Ovary (tissue), 10 donors: ENCODE measurements at places on chromosomes 2 and 18. TPM values are rescaled to one million over a fixed set of nuclear protein-coding genes. Genes with fewer than 3 reads are reported as not detected.
A peak's percentile ranks its signal among the peaks of the same experiment; 100 is the strongest.

DNA sequence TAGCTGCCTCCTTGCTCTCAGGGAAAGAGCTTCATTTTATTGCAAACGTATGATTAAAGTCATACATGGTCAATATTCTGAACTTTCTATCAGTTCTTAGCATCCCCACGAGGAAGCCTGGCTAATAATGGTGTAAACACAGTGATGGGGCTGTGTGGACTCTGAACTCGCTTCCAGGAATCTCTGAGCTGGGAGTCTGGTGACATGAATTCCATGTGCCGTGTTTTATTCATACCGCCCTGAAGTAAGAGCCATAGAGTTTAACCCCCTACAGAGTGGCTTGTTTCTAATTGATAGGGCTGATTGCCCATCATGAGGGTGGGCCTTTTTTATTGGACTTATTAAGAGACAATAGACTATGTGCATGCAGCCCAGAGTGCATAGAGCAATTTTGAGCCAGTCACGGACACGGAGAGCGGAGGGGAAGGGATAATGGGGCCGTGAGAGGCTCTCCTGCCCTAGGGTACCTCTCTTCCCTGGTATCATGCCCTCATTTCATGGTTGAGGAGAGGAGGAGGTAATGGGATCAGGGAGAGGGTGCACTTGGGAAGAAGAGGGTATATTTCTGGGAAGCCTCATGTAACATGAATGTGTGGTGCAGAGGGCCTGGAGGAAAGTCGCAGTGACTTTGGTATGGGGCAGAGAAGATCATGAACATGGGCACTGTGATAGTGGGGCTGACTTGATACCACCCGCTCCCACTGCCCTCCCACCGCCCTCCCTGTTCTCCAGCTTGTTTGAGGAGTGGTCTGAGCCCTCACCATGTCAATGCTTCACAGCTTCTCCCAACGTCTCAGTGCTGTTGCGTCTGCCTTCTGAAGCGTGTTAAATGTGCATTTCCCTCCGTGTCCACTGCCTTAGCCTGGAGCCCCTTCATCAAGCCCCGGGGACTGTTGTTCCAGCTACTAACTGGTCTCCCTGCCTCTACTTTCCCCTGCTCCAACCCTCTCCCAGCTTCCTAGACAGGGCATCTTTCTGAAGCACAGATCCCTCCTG, 73.2 kb downstream of the IL1R2 start:
- DNase-seq: no peak

CDC42EP3 gene
- total RNA-seq: 20.3 TPM

DNA sequence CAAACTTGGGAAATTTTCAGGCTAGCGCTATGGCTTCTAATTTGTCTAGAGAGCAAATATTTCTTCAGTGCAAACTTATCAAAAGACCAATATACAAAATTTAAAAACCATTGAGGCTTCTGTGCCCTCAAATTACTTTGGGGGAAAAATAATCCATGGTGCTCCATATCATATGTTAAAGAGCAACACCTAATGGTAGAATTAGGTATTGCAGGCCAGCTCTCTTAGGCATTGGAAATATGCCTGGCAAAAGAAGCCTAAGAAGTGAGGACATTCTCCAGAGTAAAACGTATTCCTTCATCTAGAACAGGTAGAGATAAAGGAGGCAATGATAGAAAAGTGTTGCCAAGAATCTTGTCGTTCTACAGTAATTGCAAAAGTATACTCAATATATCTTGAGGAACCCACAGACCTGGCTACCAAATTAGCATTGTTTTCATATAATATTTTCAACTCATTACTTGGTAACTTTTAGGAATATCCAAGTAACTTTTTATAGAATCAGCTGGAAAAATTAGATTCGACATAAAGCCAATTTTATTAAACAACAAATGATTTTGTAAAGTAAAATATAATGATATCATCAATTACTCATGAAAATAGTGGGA, 401.1 kb downstream of the BCL11A start:
- no peak for DNase-seq

CCL20 gene
- total RNA-seq: not detected

DNA sequence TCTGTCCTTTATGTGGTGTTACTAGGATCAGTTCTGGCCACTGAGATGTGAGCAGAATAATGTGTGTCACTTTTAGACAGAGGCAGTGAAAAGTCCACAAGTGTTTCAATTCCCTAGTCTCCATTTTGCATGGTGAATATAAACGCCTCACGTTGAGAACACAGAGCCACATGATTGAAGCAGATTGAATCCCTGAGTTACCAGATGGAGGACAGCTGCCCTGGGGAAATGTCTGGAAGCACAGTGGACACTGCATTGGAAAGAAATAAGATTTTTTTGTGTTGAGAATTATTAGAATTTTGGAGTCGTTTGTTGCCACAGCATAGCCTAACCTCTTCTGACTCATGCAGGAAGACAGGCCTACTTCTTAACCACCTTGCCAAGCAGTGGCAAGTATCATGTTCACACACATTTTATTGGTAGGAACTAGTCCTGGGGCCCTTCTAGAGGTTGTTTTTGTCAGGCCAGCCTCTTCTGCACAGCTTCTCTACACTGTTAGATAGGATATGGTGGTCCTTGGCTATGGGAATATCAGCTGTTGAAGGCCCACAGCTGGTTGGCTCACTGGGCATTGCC, 188.6 kb downstream of the TMEM182 start:
- DNase-seq: no peak

DNA sequence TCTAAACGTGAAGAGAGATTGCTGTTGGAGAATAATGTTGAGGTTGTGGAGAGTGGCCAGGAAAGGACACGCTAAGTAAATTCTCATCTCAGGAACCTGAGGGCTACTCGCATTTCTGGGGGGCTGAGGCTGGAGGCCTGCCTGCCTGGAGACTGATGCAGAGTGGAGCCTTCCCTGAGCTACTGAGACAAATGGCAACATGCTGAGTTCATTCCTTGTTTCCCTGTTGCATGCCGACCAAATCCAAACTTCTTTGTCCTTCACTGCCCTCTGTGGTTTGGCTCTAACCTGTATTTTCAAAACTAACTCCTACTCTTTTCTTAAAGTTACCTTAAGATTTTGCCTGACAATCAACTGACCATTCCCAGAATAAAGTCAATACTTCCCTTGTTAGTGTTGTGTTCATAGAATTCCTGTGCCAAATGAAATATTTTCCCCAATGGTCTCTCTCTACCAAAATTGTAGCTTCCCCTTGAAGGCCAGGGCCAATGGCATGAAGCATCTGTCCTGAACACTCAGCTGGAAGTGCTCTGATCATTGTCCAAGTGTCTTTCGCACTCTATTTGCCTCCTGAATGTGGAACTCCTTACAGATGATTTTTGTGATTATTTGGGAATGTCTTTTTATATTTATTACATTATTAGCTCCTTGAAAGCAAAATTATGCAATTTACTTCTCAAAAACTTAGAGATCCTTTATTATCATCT, 1085.6 kb downstream of the SOCS6 start:
- DNase-seq: no peak

PROC gene
- total RNA-seq: 1.1 TPM

GRCh38 chr2:98972582-98973167, 36.6 kb upstream of the CRACDL start:
- no peak for DNase-seq

GRCh38 chr2:66691031-66691965, 256.4 kb downstream of the MEIS1 start:
- DNase-seq: no peak

STEAP3 gene
- 12.4 TPM for total RNA-seq

FECH gene
- total RNA-seq: 19.3 TPM

- DNase-seq: no peak
These were observed 149.9 kb downstream of the GFPT1 start for GRCh38 chr2:69237070-69237670.

DNA sequence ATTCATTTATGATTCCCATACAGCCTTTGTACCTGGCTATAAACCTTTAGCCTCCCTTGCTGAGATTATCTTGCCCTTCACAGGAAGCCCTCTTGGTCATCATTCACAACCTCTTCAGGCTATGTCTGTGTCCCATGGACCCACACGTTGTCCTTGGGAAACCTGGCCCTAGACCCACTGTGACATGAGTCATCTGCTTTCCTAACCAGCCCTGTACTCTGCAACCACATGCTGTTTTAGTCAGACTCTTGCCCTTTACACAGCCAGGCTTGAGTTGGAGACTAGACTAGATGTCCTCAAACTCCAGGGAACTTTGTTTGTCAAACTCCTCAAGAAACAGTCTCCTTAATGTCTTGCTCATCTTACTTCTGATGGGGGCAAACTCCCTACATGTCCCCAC, 229.3 kb upstream of the ZSWIM2 start:
- DNase-seq: no peak

DNA sequence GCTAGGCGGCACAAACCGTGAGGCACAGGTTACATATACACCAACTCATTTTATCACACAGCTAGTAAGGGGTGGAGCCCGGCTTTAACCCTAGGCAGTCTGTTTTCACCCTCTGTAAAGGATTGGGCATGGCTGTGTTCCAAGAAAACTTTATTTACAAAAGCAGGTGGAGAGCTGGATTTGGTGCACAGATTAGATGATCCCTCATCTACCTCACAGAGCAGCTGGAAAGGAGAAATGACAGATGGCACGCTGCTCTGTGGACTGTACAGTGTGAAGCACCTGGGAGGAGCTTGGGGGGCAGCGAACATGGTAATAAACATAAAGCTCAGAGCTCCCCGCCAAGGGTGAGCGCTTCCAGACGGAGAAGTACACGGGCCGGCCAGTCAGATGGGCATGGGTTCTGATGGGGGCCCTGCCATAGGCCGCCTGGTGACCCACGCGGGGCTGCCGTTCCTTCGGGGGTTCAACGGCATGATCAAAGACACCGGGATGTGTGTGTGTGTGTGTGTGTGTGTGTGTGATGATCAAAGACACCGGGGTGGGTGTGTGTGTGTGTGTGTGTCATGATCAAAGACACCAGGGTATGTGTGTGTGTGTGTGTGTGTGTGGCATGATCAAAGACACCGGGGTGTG, 862 bp upstream of the TMEM177 start:
- no peak for DNase-seq

DNA sequence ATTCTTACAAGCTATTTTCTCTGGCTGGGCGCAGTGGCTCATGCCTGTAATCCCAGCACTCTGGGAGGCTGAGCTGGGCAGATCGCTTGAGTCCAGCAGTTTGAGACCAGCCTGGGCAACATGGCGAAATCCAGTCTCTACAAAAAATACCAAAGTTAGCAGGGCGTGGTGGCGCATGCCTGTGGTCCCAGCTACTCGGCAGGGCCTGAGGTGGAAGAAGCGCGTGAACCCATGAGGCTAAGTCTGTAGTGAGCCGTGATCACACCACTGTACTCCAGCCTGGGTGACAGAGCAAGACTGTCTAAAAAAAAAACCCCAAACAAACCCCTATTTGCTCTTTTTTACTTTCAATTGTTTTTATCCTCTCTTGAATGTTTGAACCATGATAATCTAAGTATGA, 37.0 kb downstream of the PPP4R1 start:
- no peak for DNase-seq

ARHGAP15 gene
- 5.9 TPM for total RNA-seq

DNA sequence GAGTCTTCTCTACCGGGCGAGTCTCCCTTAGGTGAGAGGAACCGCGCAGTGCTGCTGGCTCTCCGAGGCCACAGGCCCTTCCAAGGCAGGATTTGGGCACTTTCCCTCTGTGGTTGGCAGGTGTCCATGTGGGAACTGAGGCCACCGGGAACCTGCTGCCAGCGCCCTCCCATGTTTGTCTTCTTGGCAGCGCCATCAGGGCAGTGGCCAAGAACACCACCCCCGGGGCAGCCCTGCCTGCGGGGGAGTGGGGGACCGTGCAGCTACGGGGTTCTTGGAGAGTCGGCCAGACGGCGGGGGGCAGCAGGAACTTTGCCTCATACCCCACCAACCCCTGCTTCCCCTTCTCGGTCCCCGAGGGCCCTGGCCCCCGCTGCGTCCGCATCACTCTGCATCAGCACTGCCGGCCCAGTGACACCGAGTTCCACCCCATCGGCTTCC, 10.0 kb downstream of the CAPN10 start:
- peak; percentile 7 for DNase-seq

PLGLB1 gene
- total RNA-seq: 2.3 TPM

DNA sequence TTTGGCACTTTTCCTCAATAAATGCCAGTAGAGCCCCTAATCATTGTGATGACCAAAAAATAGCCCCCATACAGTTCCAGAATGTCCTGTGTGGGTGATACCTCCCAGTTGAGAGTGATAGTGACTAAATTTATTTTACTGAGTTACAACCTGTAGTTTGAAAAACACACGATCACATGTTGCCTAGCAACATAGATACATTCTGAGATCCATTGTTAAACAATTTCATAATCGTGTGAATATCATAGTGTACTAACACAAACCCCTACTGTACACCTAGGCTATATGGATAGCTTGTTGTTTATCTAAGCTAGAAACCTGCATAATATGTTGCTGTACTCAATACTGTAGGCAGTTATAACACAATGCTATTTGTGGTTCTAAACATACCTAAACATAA, 30.6 kb downstream of the KCMF1 start:
- no peak for DNase-seq

DNA sequence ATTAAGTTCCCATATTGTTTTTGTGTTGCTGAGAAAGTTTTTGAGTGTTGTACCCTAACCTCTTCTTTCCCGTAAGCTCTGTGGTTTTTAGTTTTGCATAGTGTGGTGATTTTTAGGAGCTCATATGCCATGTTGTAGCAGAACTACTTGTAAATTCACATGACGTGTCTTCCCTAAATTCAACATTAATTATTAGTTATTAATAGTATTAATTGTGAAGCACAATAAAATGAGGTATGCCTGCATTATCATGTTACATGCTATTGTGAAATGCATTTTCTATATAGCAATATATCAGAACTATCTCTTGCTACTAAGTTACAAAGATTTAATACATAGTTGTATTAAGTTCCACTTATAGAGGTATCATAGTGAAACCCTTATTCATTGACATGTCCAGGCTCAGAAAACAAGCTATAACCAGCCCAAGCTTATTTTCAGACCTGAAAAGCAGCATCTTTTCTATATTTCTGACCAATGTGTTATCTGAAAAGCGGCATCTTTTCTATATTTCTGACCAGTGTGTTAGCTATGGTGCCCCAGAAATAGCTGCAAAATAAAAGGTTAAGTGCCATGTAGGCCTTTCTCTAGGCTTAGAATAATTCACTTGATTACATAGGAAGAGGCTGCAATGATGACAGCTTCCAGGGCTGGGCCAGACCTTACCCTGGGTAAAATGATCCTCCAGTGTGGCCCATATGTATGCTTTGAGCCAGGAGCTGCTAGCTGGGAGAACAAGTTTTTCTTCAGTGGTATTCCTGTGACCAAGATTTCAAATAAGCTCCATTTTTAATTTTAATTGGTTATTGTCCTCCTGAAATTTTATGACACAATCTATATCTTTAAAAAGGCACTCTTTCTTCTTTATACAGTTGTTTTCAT, 21.6 kb downstream of the EPAS1 start:
- DNase-seq: no peak
